Astrocyte (in vitro differentiated cells and primary cell): ENCODE measurements at places on chromosomes 4 and X. TPM values are rescaled to one million over a fixed set of nuclear protein-coding genes. Genes with fewer than 3 reads are reported as not detected.

SGMS2 gene
- total RNA-seq = 48.1 and 48.3 TPM in 2 replicates

RAI2 gene
- total RNA-seq = 0.50 and 0.66 TPM in 2 replicates

PACRGL gene
- 12.3 and 18.5 TPM in 2 replicates for total RNA-seq

PDZD4 gene
- 9.9 and 13.1 TPM in 2 replicates for total RNA-seq

MID1 gene
- 16.8 and 31.2 TPM in 2 replicates for total RNA-seq

ZDHHC9 gene
- 64.0 and 66.7 TPM in 2 replicates for total RNA-seq

CXCL9 gene
- not detected in 2 replicates for total RNA-seq

CT45A1 gene
- not detected in 2 replicates for total RNA-seq

PABPC1L2B gene
- total RNA-seq = 0.14 TPM in 1 of 2 replicates, not detected in the other

SFRP2 gene
- total RNA-seq = 92.8 and 146 TPM in 2 replicates

SPIN2A gene
- total RNA-seq = 1.2 TPM in 2 replicates

USP9X gene
- total RNA-seq = 112 and 113 TPM in 2 replicates

SYNPO2 gene
- total RNA-seq = 4.2 and 4.7 TPM in 2 replicates

KLKB1 gene
- total RNA-seq = 0.31 TPM in 1 of 2 replicates, not detected in the other

SLC38A5 gene
- total RNA-seq = 36.0 and 51.6 TPM in 2 replicates

CYLC1 gene
- not detected in 2 replicates for total RNA-seq

GPR119 gene
- total RNA-seq = not detected in 2 replicates

CPZ gene
- total RNA-seq = 6.3 and 6.8 TPM in 2 replicates

EXOC1L gene
- total RNA-seq = not detected in 2 replicates

PPP2R2C gene
- total RNA-seq = 0.72 and 1.1 TPM in 2 replicates

KIT gene
- total RNA-seq = 5.3 and 8.1 TPM in 2 replicates

NDP gene
- not detected in 2 replicates for total RNA-seq

IL2 gene
- not detected in 2 replicates for total RNA-seq

CDKL2 gene
- 3.7 and 4.7 TPM in 2 replicates for total RNA-seq

PPARGC1A gene
- 0.48 and 0.53 TPM in 2 replicates for total RNA-seq

LNX1 gene
- 2.5 and 4.4 TPM in 2 replicates for total RNA-seq

WDR17 gene
- total RNA-seq = 1.8 and 2.0 TPM in 2 replicates
